Activated T-cell treated with anti-CD3 and anti-CD28 coated beads, Interleukin-2, amount 50 U/mL, for 4 hours (primary cell): ENCODE measurements at places on chromosomes 12 and 14.

DNA sequence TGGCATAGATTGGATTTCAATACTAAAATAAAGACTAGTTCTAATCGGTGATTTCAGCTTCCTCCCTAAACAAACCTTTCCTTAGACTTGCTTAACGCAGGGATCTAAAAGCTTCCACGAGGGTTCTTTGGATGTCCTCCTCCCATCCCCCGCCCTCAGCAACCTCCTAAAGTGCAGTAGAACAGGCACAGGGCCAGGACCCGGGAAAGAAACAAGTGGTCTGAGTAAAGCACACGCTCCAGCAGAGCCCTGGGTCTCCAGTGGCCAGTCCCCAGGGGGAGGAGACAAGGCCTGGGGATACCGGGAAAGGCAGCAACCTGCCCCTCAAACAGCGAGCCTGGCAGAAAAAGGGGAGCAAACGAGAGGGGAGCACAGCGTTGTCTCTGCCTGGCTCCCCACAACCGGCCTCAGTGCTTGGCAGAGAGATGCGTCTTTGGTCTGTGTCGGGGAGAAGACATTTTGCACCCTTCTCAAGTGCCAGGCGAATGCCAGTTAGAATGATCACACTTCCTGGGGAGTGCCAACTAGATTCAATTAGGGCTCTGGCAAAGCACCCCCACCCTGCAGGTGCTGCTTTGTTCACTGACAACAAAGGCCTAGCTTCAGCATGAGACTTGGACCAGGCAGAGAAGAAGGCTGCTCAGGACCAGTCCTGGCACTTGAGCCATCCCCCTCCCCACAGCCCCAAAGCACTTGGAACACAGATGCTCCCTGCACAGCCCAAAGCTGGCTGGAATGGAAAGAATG is 17.1 kb upstream of the SLC6A12 start:
- DNase-seq, result no peak

DNA sequence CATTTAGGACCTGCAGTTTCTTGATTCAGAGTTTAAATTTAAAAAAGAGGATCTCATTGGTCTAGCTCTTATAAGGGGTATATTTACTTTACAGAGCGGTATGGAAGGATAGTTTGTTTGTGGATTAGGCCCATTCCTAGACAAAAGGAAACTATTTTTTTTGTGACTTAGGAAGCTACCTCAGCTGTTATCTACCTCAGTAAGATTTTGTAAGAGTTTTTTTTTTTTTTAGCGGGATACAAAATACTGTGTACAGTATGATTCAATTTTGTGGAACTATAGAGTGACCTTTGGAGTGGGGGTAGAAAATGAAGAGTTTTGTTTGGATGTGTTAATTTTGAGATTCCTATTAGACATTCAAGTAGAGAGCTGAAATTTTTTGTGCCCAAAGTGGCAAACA is 104.6 kb upstream of the ATF1 start:
- DNase-seq, result no peak

GRCh38 chr12:14452336-14452735 is 86.9 kb downstream of the ATF7IP start:
- no peak for DNase-seq

- DNase-seq, result no peak
These were observed 7.1 kb downstream of the SETD1B start for GRCh38 chr12:121810833-121811433.

- DNase-seq, result no peak
These were observed 199.1 kb upstream of the CNOT2 start for GRCh38 chr12:70044167-70044566.

DNA sequence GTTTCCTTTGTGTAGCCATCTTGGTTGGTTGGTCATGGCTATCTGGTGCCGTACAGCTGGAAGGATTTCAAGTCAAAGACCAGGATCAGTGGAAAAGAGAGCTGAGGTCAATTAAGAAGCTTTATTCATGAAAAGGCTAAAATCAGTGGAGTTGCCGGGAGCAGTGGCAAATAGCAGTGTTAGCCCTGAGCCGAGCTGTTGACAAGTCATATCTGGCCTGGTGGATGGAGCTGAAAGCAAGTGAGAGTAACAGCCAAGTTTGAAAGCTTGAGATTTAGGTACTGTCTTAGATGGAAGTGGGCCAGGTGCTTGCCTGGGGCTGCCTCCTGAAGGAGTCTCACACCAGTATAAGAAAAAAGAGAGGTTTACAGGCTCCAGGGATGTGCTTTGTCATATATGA is 9.0 kb downstream of the BATF start:
- DNase-seq, result no peak

DNA sequence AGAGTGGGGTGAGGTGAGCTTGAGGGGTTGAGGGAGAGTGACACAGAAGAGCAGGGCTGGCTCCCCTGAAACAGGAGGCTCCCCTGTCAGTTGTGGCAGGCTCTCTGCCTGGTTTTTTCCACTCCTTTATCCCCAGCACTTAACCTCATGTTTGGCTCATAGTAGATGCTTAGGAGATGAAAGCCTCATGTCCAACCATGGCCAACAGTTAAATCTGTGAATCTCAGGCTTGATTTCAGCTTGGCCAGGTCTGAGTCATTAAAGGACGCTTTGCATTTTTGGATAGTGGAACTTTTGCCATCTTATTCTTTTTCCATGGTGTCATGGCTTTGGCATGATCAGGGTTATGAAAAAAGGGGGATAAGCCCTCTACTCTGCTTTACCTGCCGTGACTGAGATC is 117.2 kb downstream of the CACNA1C start:
- DNase-seq, result no peak

GRCh38 chr14:31843361-31844091 is 233.6 kb upstream of the ARHGAP5 start:
- no peak for DNase-seq

GRCh38 chr14:52790756-52791222 is 618 bp downstream of the GNPNAT1 start:
- DNase-seq, result no peak

- DNase-seq, result no peak
These were observed 48.3 kb upstream of the PLEKHG6 start for GRCh38 chr12:6262211-6262610.

DNA sequence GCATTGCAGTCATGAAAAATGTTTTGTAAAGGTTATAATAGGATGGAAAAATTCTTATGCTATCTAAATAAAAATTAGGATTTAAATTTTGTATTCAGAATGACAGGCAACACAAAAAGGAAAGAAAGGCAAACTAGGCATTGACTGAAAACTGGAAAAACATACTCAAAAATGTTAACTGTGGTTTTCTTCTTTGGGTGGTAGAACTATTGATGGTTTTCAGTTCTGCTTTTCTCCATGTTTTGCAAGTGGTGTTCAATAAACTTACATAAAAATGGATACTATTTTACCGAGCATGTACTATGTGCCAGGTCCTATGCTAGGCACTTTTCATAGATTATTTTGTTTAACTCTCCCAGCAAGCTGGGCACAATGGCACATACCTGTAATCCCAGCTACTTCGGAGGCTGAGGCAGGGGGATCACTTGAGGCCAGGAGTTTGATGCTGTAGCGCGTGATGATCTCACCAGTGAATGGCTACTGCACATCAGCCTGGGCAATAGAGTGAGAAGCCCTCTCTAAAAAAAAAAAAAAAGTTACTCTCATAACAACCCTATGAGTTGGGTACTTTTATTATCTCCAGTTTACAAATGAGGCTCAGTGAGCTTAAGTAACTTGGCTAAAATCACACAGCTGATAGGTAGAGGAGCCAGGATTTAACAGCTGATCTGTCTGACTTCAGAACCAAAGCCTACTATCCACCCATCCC is 26.3 kb upstream of the TCP11L2 start:
- DNase-seq, result no peak

- DNase-seq, result no peak
These were observed 209.1 kb downstream of the CCDC59 start for GRCh38 chr12:82149045-82149444.
